ENCODE measurements at places on chromosomes 13 and 19. TPM values are rescaled to one million over a fixed set of nuclear protein-coding genes. Genes with fewer than 3 reads are reported as not detected.
A peak's percentile ranks its signal among the peaks of the same experiment; 100 is the strongest.

Gene ZNF99
- total RNA-seq = not detected

Gene KLK3
- not detected for total RNA-seq

Gene POU4F1
- not detected for total RNA-seq

Gene PALM
- 175 TPM for total RNA-seq

Gene PSG2
- total RNA-seq = not detected

Gene KIR3DL1
- total RNA-seq = not detected

Gene FXYD3
- total RNA-seq = not detected

Gene MYH14
- 10.2 TPM for total RNA-seq

Gene CNMD
- total RNA-seq = not detected

GRCh38 chr19:46036744-46037128, 4.1 kb downstream of the IGFL4 start:
- H3K36me3 ChIP-seq = peaks cover 5% of the 10 kb centered on the region
- peaks cover 30% of the 10 kb centered on the region for H3K27me3 ChIP-seq
- H3K4me3 ChIP-seq = no peak overlapping the region
- H3K27ac ChIP-seq = no peak overlapping the region
- no peaks in the 10 kb centered on the region for H3K4me1 ChIP-seq

GRCh38 chr19:6519289-6519688, 11.5 kb upstream of the TNFSF9 start:
- H3K4me3 ChIP-seq = no peak overlapping the region
- no peaks in the 10 kb centered on the region for H3K27me3 ChIP-seq
- H3K27ac ChIP-seq = peak overlapping the region; percentile 18

GRCh38 chr19:29372921-29373797, 152.6 kb upstream of the VSTM2B start:
- H3K27ac ChIP-seq = no peak overlapping the region
- no peaks in the 10 kb centered on the region for H3K27me3 ChIP-seq
- no peak for DNase-seq
- H3K4me3 ChIP-seq = no peak overlapping the region

GRCh38 chr13:95023405-95023804, 277.8 kb downstream of the ABCC4 start:
- no peak overlapping the region for H3K27ac ChIP-seq
- H3K4me3 ChIP-seq = no peak overlapping the region
- H3K4me1 ChIP-seq = no peaks in the 10 kb centered on the region
- peaks cover 10% of the 10 kb centered on the region for H3K36me3 ChIP-seq

DNA sequence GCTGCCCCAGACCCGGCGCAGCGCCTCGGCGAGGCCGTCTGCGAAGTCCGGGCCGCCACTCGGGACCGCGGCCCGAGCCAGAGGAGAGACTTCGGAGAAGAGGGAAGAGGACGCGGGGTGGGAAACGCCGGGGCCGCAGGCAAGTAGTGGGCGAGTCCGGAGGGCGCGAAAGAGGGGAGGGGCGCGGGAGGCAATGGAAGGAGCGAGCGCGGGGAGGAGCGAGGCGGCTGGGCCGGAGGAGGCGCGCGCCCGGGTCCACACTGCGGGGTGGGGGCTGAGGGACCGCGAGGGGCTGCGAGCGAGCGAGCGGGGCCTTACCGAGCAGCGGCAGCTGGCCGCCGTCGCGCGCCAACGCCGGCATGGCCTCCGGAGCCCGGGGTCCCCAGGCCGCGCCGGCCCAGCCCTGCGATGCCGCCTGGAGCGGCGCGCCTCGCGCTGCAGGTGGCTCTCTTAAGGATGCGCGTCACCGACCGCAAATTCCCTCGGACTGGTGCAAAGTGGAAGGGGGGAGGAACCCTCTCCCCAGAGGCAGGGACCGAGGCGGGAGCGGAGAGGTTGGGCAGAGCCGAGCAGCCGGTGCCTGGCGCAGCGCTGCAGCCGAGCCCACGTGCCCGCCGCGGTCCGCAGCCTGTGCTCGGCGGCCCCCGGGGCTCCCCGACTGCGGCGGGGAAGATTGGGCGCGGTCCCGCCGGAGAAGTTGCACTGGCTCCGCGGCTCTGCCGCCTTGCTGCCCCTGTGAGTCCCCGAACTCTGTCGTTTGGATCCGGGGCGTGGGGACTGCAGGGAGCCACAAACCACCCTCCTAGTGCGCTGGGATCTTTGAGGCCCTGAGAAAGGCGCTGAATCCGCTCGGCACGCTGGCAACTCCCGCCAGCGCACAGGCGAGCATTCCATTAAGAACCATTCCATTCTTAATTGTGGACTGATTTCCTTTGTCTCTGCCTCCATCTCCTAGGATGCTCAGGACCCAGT, at the start of gene FLT3:
Gene FLT3, minus strand, starts transcription at position 427 of the 972 bp plus-strand sequence. Its CDS starts 66 bp downstream, at position 361.
- peak within 1 kb of the TSS; percentile 41 for H3K27ac ChIP-seq
- peak within 1 kb of the TSS; percentile 65 for H3K4me3 ChIP-seq
- peaks cover 3% of the 10 kb centered on the region for H3K36me3 ChIP-seq
- peaks cover 9% of the 10 kb centered on the region for H3K4me1 ChIP-seq
- H3K27me3 ChIP-seq = peaks cover 63% of the 10 kb centered on the region

- peak overlapping the region; percentile 85 for H3K27ac ChIP-seq
- H3K4me1 ChIP-seq = peaks cover 33% of the 10 kb centered on the region
- H3K36me3 ChIP-seq = peaks cover 1% of the 10 kb centered on the region
- no peak overlapping the region for H3K4me3 ChIP-seq
These were observed 319.7 kb downstream of the KCNRG start for GRCh38 chr13:50334944-50335343.

DNA sequence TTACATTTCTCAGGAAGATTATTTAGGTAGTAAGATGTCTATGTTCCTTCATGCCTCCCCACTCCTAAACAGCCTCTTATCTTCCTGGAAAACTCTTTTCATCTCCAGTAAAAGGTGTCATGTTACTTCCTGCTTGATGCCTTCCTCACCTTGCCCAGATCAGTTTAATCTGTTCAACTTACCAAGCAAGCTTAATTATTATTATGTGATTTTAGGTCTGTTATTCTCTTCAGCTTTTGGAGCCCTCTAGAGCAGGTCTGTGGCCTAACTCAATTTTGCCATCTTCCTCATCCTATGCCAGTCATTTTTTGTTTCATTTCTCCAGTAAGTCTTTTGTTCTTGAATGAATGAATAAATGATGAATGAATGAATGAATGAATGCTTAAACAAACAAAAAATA, 528.4 kb downstream of the DCT start:
- H3K27ac ChIP-seq = no peak overlapping the region
- no peak for DNase-seq
- no peaks in the 10 kb centered on the region for H3K27me3 ChIP-seq
- H3K36me3 ChIP-seq = no peaks in the 10 kb centered on the region

GRCh38 chr13:75442736-75443234, 39.2 kb downstream of the TBC1D4 start:
- no peak overlapping the region for H3K4me3 ChIP-seq
- no peak for DNase-seq
- no peak overlapping the region for H3K27ac ChIP-seq
- H3K36me3 ChIP-seq = no peaks in the 10 kb centered on the region

DNA sequence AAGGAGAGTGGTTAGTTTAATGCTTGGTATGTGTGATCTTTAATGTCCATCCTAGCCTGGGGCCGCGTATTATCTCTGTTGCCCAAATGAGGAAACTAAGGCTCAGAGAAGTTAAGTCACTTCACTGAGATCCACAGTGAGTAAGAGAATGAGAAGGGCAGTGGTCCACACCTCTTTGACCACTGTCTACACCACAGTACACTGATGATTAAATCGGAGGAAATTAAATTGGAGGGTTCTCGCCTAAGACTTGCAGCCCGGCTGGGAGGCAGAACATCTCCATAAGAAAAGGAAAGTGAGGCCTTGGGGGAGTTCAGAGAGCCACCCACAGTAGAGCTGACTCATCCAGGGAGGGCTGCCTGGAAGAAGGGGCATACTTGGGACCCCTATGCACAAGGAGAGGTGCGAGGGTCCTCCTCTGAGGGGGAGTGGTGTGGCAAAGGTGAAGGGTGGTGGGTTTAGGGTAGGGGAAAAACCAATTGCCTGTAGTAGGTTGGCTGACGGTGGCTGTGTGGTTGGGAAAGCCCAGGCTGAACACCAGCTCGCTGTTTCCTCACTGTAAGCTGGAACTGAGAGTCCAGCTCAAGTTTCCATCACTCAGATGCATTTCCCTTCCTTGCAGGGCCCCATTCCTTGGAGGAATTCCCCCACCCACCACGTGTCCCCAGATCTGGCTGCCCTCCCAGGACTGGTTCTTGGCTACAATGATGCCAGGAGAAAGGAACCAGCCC, 15.0 kb upstream of the DHRS12 start:
- DNase-seq = no peak
- no peak overlapping the region for H3K4me3 ChIP-seq
- H3K27me3 ChIP-seq = peaks cover 17% of the 10 kb centered on the region
- peaks cover 15% of the 10 kb centered on the region for H3K4me1 ChIP-seq

- no peak for DNase-seq
- peaks cover 33% of the 10 kb centered on the region for H3K4me1 ChIP-seq
- H3K27ac ChIP-seq = peak overlapping the region; percentile 69
- no peaks in the 10 kb centered on the region for H3K27me3 ChIP-seq
- no peak overlapping the region for H3K4me3 ChIP-seq
These were observed 82.2 kb downstream of the SLC7A1 start for GRCh38 chr13:29513002-29513980.

DNA sequence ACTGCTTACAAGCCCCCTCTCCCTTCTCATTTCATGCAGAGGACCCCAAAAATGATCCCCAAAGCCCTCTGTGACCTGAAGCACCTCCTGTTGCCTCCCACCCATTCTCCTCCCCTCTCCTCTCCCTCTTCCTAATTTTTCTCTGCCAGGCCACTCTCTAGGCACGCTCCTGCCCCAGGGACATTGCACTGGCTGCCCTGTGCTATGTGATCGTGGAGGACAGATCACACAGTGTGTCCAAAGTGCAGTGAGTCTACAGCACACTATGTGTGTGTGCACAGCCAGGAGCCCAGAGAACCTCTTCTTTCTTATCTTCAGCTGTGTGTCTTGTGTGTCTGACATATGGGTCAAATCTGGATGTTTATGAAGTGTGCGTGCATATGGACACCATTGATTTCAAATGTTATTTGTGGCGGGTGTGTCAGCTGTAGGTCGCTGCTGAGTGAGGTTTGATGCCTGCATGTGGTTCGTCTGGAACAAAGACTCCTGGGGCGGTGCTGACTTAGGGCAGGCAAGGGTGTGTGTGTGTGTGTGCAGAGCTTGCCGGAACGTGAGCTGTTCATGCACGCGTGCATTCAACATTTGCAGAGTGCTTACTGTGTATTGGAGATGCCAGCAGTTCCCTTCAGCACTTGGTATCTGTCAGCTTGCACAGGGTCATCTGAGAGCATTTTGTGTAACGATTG, 2.1 kb upstream of the KLHL26 start:
- H3K27me3 ChIP-seq = peaks cover 2% of the 10 kb centered on the region
- no peak overlapping the region for H3K27ac ChIP-seq
- H3K4me3 ChIP-seq = no peak overlapping the region
- peaks cover 19% of the 10 kb centered on the region for H3K4me1 ChIP-seq
- no peak for DNase-seq

- peaks cover 10% of the 10 kb centered on the region for H3K4me1 ChIP-seq
- H3K36me3 ChIP-seq = no peaks in the 10 kb centered on the region
- H3K27me3 ChIP-seq = no peaks in the 10 kb centered on the region
- H3K27ac ChIP-seq = no peak overlapping the region
- no peak for DNase-seq
These were observed 54.3 kb upstream of the LRCH1 start for GRCh38 chr13:46498650-46499049.

- H3K4me1 ChIP-seq = no peaks in the 10 kb centered on the region
- no peak overlapping the region for H3K4me3 ChIP-seq
- no peaks in the 10 kb centered on the region for H3K36me3 ChIP-seq
- DNase-seq = no peak
- H3K27me3 ChIP-seq = peaks cover 8% of the 10 kb centered on the region
- H3K27ac ChIP-seq = no peak overlapping the region
These were observed 20.4 kb downstream of the MBD3L2B start for GRCh38 chr19:7000816-7001215.

DNA sequence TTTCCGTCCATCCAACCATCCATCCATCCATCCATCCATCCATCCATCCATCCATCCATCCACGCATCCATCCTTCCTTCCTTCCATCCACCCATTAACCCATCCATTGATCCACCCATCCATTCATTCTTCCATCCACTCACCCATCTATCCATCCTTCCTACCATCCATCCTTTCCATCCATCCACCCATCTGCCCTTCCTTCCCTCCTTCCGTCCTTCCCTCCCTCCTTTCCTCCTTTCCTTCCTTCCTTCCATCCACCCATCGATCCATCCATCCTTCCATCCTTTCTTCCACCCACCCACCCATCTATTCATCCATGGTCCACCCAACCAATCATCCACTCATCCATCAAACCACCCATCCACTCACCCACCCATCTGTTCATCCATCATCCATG, 70.1 kb downstream of the MLLT1 start:
- no peaks in the 10 kb centered on the region for H3K27me3 ChIP-seq
- H3K4me3 ChIP-seq = no peak overlapping the region
- no peak overlapping the region for H3K27ac ChIP-seq
- H3K4me1 ChIP-seq = no peaks in the 10 kb centered on the region

GRCh38 chr19:4988770-4989251, 19.9 kb downstream of the KDM4B start:
- no peak for DNase-seq
- no peaks in the 10 kb centered on the region for H3K27me3 ChIP-seq
- no peak overlapping the region for H3K4me3 ChIP-seq
- peaks cover 3% of the 10 kb centered on the region for H3K36me3 ChIP-seq
- peaks cover 38% of the 10 kb centered on the region for H3K4me1 ChIP-seq

GRCh38 chr13:96216543-96216942, 126.6 kb downstream of the HS6ST3 start:
- no peaks in the 10 kb centered on the region for H3K4me1 ChIP-seq
- no peak overlapping the region for H3K4me3 ChIP-seq
- no peaks in the 10 kb centered on the region for H3K36me3 ChIP-seq
- H3K27me3 ChIP-seq = peaks cover 12% of the 10 kb centered on the region

- peaks cover 13% of the 10 kb centered on the region for H3K36me3 ChIP-seq
- H3K27ac ChIP-seq = no peak overlapping the region
- DNase-seq = no peak
- H3K27me3 ChIP-seq = no peaks in the 10 kb centered on the region
- peaks cover 6% of the 10 kb centered on the region for H3K4me1 ChIP-seq
These were observed 20.3 kb upstream of the GGACT start for GRCh38 chr13:100608906-100609305.

DNA sequence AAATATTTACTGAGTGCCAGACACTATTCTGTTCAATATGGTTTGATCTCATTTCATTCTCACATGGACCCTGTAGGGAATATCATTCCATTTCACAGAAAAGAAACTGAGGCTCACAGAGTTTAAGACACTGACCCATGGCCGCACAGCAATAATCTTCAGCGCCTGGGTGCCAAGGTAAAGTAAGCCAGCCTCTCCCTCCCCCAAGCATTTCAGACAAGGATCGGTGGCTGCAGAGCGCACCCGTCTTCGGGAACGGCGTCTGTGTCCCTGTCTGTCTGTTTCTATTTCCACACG, 4.3 kb upstream of the PDE4A start:
- peak overlapping the region; percentile 77 for H3K4me3 ChIP-seq
- H3K27ac ChIP-seq = no peak overlapping the region
- H3K27me3 ChIP-seq = peaks cover 15% of the 10 kb centered on the region
- H3K4me1 ChIP-seq = peaks cover 28% of the 10 kb centered on the region
- no peaks in the 10 kb centered on the region for H3K36me3 ChIP-seq
- no peak for DNase-seq

DNA sequence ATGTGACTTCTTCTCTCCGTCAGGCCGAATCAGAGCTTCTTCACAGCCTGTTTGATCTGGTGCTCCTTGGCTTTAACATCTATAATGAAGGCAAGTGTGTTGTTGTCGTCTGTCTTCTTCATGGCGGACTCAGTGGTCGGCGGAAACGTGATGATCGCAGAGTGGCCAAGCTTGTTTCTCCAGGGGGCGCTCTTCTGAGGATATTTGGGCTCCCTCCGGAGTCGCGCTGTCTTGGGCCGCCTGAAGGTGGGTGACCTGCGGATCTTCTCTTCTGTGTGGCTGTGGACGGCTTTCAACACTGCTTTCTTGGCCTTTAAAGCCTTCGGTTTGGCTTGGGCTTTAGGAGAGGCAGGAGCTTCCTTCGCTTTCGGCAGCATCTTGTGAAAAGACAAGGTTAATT, 9.8 kb downstream of the TPRX1 start:
- no peak for DNase-seq
- no peak overlapping the region for H3K4me3 ChIP-seq
- H3K36me3 ChIP-seq = no peaks in the 10 kb centered on the region
- H3K27ac ChIP-seq = no peak overlapping the region
- peaks cover 7% of the 10 kb centered on the region for H3K27me3 ChIP-seq
- no peaks in the 10 kb centered on the region for H3K4me1 ChIP-seq
